ENCODE measurements at places on chromosomes 5 and 9.

GRCh38 chr9:81649475-81650240, 39.7 kb downstream of the TLE1 start:
- DNase-seq = no peak

DNA sequence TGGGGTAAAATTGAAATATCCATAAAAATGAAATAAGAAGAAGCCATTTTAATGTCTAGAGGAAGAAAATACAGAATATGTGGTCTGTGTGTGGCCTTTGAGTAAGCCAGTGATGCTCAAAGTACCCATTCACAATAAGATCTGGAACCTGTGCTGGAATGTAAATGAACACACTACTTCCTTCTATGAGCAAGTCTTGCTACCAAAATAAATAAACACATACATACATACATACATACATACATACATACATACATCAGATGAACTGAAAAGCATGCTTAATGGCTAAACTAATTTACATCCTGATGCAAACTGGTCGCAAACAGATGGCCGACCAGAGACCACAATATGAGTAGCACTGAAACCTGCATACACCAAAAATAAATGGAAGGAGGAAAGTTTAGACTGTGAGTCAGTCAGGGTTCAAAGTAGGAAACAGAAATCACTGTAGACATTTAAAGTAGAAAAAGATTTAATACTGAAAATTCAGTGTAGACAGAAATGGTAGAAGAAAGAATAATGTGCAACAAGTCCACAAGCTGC, 317.6 kb downstream of the CAAP1 start:
- no peak for DNase-seq

DNA sequence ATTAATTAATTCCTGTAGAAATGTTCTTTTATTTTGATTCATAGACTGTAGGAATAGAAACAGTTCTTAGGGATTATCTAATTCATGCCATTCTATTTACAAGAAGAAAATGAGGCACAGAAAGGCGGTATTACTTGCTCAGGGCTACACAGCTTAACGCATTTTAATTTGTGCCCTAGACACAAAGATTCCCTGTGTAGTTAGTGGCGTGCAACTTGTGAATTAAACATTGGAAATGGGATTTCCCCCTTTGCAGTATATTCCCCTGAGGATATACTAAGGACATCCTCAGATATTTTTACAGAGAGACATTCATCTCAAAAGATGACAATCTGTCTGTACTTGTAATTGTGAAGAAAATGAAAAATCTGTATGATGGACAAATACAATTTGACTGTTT, 108.1 kb downstream of the SGCD start:
- DNase-seq = no peak

GRCh38 chr5:154267516-154267915, 77.0 kb downstream of the GALNT10 start:
- no peak for DNase-seq

DNA sequence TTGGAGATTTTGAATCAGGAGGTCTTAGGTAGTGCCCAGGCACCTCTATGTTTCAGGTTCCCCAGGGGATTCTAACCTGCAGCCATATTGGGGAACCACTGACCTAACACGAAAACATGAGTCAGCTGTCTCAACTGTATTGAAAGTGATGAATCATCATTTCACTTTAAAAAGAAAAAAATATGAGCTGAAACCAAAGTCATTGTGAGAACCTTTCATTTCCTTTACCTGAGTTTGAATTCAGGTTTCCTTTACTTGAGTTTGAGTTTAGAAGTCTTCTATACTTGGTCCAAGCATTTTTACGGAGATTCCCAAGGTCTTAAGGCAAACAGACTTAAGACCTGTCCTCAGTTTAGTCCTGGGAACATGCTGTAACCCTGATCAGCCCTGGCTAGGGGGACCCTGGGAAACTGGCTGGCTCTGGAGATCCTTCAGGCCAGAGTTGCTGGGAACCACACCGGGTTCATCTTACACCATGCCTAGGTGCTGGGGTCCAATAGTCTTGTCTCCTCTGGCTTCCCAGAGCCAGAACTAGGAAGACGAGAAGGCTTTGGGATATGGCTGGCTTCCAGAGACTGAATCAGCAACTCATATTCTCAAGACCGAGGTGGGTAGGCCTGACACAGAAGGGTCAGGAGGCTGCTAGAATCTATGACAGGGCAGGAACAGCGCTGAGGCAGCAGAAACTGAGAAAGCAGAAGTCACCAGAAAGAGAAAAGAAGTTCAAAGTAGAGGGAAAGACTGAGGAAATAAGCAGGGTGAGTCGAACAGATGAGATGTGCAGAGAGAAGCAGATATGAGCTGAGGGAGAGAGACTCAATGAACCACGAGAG, 16.4 kb upstream of the PDCD1LG2 start:
- DNase-seq = peak; percentile 57

DNA sequence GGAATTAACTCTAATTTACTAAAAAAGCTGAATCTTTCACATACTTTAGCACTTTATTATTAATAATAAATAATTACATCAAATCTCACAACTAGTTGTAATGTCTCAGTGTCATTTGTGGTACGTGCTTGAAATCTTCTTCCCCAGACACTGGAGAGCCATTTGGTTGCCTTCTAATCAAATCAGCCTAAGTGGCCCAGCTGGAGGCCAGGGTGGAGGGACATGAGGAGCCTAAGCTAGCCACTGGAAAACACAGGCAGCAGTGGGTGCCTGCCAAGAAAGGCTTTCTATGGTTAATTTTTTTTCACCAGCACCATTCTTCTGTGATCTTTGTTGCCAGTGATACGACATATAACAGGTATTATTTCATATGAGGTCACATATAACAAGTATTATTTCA, 117.0 kb downstream of the ERCC6L2 start:
- DNase-seq = no peak

Data from kidney epithelial cell (primary cell).